ENCODE measurements at places on chromosomes 4 and X.

DNA sequence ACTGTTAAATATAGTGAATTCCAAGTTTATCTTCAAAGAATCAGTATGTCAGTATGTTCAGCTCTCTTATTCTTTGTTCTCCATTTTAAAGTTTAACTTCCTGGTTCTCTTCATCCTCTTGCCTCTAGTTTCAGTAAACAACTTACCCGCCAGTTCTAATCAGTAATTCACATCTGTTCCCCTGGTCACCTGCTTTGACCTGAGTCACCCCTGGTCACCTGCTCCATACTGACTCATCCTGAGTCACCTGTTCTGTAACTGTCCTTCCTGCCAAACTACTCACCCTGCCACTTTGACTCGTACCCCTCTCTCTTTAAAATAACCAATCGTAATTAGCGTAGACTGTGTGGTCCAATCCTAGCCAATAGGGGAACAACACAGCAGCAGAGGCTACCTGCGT lies 992.7 kb upstream of the HS3ST1 start:
- DNase-seq: no peak

- DNase-seq: peak; percentile 1
Measured at GRCh38 chrX:51743179-51743957, at the start of gene GSPT2. Gene GSPT2 (plus strand): TSS chrX:51743442. CDS start chrX:51743627, 185 bp downstream.

DNA sequence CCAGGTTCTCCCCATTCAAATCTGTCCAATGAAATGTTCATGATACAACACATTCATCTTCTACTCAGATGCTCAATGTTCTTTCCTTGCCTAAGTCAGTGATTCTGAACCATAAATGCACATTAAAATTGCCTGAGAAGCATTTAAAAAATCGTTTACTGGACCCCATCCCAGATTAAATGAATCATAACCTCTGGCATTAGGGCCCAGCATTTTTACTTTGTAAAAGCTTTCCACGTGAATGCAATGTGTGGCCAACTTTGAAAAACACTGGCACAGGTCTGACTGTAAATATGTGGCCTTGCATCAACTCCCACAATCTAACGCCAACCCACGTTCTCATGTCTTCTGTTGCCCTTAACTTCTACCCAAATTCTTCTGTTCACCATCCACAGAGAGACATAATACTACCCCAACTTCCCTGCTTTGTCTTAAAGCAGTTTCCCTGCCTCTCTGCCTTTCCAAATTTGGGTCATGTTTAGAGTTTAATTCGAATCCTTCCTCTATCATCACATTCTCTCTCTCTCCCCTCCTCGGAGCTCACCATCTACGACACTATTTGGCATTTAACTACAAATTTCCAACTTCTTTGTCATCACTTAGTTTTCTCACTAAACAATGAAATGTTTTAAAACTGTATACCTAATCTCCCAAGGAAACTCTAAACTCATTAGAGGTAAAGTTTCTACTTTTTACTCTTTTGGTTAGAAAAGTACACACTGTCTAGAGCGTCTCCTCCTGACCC lies 78.7 kb downstream of the PRKG2 start:
- no peak for DNase-seq

- peak; percentile 17 for DNase-seq
Measured at GRCh38 chrX:119871245-119871598, 311 bp downstream of the RNF113A start.
